ENCODE measurements at places on chromosomes 5 and 9. TPM values are rescaled to one million over a fixed set of nuclear protein-coding genes. Genes with fewer than 3 reads are reported as not detected.

TMEM252 gene
- not detected for total RNA-seq

F2RL2 gene
- 1.3 TPM for total RNA-seq

ECM2 gene
- total RNA-seq = 10.1 TPM

GRCh38 chr5:179235416-179236400, 109.6 kb downstream of the ADAMTS2 start:
- no peak for DNase-seq

GRCh38 chr9:752681-753200, 88.8 kb upstream of the DMRT1 start:
- DNase-seq = no peak

Measured in lower leg skin (tissue), 4 donors.